ENCODE measurements at places on chromosomes 16 and 17.

DNA sequence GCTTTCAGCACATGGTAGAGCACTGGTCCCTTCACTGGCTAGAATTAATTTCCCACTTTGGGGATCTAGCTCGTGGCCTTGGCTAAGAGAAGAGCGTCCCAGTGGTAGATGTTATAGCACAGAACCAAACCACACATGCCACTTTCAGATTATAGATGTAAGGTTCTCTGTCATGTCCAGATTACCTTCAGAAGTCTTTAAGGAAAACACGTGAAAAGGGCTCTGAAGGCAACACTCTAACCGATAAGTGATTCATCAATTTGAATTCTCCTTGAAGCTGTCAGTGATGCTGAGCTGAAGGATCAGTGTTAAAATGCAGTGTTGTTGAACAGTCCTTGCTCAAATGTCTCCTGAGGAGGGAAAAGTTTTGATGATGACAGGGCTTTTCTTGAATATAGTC lies 43.5 kb upstream of the VPS4A start:
- no peak for DNase-seq

GRCh38 chr16:86513471-86514277 lies 3.3 kb downstream of the FOXF1 start:
- DNase-seq: no peak

- DNase-seq: no peak
Observed at GRCh38 chr16:27980076-27980775, 83.3 kb downstream of the GSG1L start.

DNA sequence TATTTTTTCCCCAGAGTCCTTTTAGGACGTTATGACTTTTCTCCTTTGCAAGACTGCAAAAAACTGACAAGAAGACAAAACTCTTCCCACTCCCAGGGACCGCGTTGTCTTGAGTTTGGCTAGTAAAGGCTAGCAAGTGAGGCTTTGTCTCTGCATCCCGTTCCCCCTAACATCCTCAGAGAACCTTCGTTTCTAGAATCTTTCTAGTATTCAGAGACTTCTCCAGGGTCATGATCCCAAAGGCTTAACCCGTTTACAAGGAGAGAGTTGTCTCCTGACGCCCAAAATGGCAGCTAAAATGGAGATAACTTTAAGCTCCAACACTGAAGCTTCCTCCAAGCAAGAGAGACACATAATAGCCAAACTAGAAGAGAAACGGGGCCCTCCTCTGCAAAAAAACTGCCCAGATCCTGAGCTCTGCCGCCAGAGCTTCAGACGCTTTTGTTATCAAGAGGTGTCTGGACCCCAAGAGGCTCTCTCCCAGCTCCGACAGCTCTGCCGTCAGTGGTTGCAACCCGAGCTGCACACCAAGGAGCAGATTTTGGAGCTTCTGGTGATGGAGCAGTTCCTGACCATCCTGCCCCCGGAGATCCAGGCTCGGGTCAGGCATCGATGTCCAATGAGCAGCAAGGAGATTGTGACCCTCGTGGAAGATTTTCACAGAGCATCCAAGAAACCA lies 843 bp downstream of the ZNF174 start:
- no peak for DNase-seq

DNA sequence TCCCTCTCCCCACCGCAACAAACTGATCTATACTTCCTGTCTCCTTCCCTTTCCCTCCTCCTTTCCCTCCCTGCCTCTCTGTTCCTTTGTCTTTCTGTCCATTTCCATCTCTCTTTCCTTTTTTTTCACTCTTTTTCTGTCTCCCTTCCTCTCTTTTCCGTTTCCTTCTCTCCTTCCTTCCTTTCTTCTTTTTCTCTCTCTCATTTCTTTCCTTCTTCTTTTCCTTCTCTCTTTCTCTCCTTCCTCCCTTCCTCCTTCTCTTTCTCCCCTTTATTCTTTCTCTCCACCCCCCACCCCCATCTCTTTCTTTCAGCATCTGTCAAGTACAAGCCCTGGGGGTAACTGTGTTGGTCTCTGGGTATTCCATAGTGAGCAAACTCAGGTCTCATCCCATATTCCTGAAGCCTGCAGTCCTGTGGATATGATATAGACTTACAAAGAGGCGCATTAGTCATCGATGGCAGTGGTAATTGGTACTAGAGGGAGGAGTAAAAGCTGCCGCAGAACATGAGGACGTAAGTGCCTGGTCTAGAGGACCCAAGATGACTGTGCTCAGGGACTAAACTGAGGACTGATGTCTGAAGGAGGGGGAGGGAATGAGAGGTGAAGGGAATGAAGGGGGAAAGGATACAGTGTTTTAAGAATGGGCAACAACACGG lies 50.4 kb downstream of the VAT1L start:
- DNase-seq: no peak

DNA sequence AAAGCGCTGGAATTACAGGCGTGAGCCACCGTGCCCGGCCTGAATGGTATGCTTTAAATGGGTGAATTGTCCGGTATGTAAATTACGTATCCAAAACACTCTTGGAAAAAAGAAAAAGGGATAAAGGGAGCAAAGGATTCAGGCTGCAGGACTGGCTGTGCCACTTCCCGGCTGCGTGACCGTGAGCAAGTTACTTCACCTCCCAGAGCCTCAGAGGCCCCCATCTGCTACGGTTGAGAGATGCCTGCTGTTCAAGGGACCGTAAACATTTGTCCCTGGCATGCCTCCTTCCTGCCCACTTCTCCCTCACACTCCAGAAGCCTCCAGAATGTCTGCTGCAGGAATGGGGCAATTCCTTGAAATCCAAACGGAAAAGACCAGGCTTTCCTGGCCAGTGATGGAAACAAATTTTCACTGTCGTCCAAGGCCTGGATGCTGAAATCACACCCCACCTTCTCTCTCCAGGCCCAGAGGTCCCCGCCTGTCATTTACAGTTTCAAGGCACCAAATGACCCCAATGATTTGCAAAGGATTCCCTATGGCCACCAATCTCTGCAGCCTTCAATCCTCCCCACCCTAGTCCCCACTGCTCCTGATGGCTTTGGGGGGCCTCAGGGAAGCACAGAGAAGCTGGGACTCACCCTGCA lies 22.9 kb upstream of the LITAF start:
- no peak for DNase-seq

- DNase-seq: no peak
Observed at GRCh38 chr16:68343137-68343536, 32.3 kb downstream of the PRMT7 start.

DNA sequence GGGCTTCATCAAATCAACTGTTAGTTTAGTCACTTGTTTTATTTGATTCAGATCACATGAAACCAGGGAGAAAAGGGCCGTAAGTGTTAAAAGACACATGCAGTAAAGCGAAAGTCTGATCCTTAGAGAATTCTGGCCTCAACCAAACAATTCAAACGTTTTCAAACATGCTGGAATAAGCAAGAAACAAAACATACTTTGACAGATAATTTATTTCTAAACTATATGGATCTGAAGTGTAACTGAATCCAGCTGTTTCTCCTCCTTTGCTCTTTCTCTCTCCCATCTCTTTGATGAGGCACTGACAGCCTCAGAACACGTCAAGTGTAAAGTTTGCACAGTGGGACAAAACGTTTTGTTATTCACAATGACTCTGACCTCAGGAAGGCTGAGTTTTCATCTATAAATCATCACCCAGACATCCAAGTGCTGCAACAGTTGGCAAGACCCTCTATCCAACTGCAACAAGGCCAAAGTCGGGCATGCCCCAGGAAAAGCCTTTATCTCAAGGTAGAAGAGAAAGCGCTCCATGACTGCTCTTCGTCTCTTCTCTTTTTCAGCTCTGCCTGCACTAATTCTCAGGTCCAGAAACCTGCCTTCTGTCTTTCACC lies 267.1 kb upstream of the MYOCD start:
- no peak for DNase-seq

GRCh38 chr17:194828-195602 lies 13.6 kb upstream of the DOC2B start:
- DNase-seq: no peak

DNA sequence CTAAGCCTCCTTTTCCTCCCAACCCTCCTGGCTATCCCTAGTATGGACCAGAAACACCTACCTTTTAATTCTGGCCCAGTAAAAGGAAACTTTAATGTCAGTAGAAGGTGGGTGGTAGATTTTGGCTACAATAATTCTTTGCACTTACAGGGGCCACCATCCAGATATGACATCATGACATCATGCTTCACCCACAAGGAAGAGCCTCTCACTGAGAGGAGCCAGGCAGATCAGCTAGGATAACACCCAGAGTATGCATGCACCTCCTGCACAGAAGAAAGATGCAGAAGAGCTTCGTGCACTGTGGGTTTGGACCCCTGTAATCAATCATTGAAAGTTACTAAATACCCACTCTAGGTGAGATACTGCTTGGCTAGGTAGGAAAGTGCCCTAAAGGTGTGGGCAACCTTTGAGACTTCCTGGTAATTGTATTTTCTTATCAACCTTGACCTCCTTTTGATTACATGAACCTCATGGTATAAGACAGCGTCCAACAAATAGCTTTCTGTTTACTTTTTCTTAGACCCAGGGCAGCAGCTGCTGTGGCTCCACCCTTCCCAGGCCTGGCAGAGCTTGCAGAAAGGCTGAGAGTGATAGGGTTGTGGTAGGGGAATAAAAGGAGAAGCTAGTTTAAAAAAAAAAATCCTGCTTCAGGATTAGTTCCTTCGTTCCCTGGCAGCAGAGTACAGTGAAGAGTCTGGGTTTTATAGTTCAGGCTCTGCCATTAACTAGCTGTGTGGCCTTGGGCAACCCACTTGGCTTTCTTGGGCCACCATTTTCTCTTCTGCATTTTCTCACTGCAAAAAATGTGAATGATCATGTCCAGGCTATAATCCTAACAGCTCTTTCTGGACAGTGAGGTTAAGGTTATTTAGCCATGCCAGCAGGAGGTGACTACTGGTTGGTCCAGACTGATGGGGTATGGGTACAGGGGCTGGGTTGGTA lies 6.2 kb downstream of the MAP3K14 start:
- no peak for DNase-seq

DNA sequence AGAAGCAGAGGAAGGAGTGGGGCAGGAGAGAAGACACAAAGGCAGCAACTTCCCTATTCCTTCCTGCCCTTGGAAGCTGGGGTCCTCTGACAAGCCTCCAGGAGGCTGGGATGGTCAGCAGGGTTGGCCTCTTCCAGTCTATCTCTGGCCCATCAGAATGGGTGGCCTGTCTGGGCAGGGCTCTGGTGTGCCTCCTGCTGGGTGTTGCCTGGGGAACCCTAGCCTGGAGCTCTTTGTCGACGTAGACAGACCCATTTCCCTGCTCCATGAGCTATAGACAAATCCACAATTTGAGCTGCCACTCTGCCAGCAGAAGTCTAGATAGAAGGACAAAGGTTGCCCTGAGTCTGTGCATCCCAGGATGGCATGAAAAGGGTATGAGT lies 11.4 kb downstream of the IGFBP4 start:
- no peak for DNase-seq
